ENCODE measurements at places on chromosomes 4 and X.
A peak's percentile ranks its signal among the peaks of the same experiment; 100 is the strongest.

GRCh38 chrX:8728932-8729535 lies 2.9 kb downstream of the ANOS1 start:
- DNase-seq = no peak

DNA sequence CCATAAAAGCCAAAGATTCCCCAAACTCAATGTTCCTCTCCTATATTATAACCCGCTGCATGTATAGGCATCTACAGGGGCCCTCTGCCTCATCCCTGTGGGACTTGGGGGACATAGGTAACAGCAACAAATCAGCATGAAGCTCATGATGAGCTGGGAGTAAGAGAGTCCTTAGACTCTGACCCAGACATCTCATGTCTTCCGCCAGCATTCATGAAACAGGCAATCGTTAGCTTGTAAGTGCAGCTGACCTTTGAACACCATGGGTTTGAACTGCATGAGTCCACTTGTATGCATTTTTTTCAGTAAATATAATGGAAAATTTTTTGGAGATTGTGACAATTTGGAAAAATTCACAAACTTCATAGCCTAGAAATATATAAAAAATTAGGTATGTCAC lies 10.4 kb upstream of the SCOC start:
- DNase-seq = no peak

DNA sequence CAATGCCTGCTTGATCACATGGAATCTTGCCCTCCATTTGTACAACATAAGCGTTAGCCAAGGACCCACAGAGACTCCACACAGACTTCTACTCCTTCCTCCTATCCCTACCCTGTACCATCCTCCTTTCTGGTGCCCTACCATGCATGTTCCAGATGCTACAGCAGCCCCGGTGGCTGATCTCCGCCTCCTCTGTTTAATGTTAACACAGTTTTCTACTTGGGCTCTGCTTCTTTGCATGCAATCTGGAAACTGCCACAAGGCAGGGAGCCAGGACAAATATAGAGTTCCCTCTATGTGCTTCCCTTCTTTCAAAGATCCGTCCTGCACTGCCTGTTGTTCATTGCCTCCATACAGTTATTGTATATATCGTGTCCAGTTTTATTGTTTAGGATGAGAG lies 368.6 kb upstream of the TENM3 start:
- DNase-seq = no peak

DNA sequence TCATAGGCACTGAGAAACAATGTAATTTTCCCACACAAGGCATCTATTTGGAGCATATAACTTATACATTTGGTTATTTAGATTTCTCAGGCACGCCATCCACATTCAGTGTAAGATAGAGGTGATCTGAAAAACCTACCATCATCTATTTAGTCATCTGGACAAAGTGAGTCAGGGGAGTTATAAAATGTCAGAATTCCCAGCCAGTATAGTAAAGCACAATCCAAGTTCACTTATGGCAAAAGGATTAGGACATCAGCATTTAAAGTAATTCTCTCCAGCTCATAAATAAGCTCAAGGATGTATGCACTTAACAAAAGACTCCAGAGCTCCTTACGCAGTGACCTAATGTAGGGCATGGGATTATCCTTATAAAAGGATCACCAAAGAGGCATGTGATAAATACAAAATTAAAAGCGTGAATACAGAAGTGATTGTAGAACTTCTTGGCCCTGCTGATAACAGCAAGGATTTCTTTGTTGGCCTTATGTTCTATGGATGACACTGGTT lies 65.3 kb upstream of the DCLK2 start:
- DNase-seq = no peak

GRCh38 chrX:103780336-103781061 lies 3.9 kb downstream of the PLP1 start:
- no peak for DNase-seq

DNA sequence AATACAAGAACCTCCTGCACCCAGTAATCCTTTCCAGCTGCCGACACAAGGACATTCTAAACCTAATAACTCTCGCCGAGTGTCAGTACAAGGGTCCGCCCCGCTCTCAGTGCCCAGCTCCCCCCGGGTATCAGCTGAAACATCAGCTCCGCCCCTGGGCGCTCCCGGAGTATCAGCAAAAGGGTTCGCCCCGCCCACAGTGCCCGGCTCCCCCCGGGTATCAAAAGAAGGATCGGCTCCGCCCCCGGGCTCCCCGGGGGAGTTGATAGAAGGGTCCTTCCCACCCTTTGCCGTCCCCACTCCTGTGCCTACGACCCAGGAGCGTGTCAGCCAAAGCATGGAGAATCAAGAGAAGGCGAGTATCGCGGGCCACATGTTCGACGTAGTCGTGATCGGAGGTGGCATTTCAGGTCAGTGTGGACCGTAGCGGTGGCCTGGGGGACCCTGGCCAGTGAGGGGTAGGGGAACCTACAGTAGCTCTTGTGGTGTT lies at the start of gene MAOA:
TSS of gene MAOA (plus strand) at position 295 of the 490 bp plus-strand sequence. CDS start at position 338, 43 bp downstream.
- no peak for DNase-seq

- peak; percentile 41 for DNase-seq
Measured at GRCh38 chr4:182235021-182235795, 8.0 kb upstream of the TENM3 start.

GRCh38 chrX:154409222-154409871 lies at the start of gene DNASE1L1:
Gene DNASE1L1, minus strand, starts transcription at chrX:154409254. Its CDS starts 3,686 bp downstream, at chrX:154405568.
- DNase-seq = peak; percentile 64

DNA sequence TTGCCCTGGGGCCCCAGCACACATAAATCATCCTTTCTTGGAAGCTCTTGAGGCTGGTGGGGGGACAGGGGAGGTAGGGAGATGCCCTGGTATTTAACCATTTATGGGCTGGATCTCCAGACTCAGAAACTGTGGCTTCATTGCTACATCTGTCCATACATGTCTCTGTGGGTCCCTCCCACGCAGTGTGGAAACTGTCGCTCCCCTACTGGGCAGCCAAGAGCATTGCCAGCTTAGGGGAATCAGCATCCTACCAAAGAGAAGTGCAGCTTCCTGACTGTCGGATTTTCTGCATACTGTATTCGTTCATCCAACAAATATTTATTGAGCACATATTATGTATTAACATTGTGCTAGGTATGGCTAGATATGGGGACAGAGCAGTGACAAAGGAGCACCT lies 3.7 kb downstream of the GRIPAP1 start:
- no peak for DNase-seq

- no peak for DNase-seq
Measured at GRCh38 chr4:28730304-28730703, 1869.7 kb downstream of the STIM2 start.

GRCh38 chr4:32519060-32519459 lies 1798.9 kb downstream of the PCDH7 start:
- DNase-seq = no peak

- DNase-seq = no peak
Measured at GRCh38 chr4:995311-996026, 2.3 kb upstream of the SLC26A1 start.

- no peak for DNase-seq
Measured at GRCh38 chr4:99894998-99895397, 771 bp upstream of the LAMTOR3 start.

- DNase-seq = peak; percentile 16
Measured at GRCh38 chrX:45669715-45670340, 469.2 kb upstream of the DIPK2B start.

- peak; percentile 7 for DNase-seq
Measured at GRCh38 chrX:45172890-45173289, 27.8 kb downstream of the DIPK2B start.

- DNase-seq = no peak
Measured at GRCh38 chr4:98517218-98518021, 141.0 kb downstream of the TSPAN5 start.

DNA sequence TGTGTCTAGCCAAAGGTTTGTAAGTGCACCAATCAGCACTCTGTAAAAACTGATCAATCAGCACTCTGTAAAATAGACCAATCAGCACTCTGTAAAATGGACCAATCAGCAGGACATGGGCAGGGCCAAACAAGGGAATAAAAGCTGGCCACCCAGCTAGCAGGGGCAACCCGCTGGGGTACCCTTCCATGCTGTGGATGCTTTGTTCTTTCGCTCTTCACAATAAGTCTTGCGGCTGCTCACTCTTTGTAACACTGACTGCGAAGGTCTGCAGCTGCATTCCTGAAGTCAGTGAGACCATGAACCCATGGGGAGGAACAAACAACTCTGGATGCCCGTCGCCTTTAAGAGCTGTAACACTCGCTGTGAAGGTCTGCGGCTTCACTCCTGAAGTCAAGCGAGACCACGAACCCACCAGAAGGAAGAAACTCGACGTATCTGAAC lies 14.3 kb downstream of the HNRNPDL start:
- no peak for DNase-seq

DNA sequence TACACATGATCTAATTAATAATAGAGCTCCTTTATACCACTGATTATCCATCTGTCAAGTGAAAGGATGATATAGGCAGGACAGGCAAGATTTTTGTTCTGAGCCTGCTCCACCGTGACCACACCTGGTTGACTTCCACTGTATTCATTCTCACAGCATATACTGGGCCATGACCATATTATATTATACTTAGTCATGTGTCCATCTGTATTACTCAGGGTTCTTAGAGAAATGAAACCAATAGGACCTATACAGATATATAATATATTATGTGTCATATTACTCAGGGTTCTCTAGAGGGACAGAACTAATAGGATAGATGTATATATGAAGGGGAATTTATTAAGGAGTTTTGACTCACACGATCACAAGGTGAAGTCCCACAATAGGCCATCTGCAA lies 675.1 kb downstream of the GRXCR1 start:
- DNase-seq = no peak

- DNase-seq = peak; percentile 6
Measured at GRCh38 chr4:119233750-119234149, 21.2 kb downstream of the USP53 start.

GRCh38 chr4:25485104-25485503 lies 108.0 kb downstream of the ANAPC4 start:
- DNase-seq = no peak

Measured in AG08395 (cell line).